ENCODE measurements at places on chromosomes 5 and 9.
A peak's percentile ranks its signal among the peaks of the same experiment; 100 is the strongest.

DNA sequence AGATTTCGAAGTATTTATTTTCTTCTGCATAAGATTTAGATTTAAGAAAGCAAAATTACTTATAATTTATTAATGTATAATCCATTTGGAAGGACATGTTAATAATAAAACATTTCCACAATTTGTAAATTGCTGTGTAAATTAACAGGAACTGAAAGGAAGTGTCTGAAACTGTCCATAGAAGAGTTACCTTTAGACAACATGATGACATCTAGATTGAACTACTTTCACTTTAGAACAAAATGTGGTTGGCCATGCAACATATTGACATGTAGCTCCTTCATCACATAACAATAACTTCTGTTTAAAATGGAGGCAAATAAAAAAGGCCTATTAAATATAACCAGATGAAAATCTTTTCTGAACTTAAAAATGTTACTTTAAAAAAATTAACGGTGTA, 1849.5 kb upstream of the ACO1 start:
- DNase-seq: no peak

DNA sequence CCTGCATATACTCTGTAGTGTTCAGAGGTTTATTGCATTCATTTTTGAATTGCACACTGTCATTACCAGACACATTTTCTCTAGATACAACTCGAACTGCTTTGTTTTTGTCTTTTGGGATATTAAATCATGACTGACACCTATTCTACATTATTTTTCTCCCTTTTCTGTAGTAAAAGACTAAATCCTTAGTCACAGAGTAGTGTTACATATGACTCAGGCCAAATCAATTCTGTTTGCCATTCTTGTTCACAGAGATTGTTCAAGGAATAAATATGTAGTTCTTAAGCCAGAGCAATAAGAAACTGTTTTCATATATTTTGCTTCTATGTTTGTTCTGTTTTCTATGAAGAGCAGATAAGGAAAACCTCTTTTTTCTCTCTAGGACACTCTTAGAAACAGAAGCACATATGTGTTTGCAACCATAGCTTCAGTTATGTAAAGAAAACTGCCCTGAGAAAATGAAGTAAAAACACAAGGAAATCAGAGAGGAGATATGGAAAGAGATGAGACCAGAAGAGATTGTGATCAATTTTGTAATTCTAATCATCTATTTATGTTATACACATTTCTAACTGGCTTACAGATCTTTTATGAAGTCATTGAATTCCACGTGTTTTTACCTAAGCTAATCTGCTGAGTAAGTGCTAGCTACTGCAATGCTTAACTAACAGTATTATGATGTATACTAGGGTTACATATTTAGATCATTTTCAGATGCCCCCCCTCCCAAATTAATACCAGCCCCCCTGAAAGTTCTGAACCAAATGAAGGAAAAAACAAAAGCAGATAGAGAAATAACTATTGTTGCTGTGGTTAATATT, 1995.6 kb upstream of the CDH6 start:
- no peak for DNase-seq

- no peak for DNase-seq
These were observed 89.5 kb downstream of the CDH10 start for GRCh38 chr5:24555229-24555628.

DNA sequence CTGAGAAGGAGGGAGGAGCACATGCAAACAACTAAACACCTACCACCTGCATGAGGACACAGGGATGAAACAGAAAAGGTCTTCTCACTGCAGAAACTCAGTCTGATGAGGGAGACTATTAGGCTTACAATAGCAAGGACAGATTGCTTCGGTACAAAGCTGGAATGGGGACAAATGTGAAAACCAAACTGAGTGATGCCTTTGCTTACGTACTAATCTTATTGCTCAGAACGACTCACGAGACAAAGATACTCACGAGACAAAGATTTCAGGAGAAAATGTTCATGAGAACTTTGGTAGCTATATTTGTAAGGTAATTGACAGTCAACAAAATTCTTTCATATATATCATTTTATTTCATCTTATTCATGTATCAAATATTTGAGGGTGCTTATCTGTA, 71.9 kb upstream of the TAF1L start:
- no peak for DNase-seq

- DNase-seq: no peak
These were observed 27.7 kb downstream of the SAR1B start for GRCh38 chr5:134604908-134605307.

- DNase-seq: no peak
These were observed 69.9 kb upstream of the SELENOP start for GRCh38 chr5:42881416-42882117.

- no peak for DNase-seq
These were observed 830.4 kb upstream of the ZNF608 start for GRCh38 chr5:125576822-125577221.

DNA sequence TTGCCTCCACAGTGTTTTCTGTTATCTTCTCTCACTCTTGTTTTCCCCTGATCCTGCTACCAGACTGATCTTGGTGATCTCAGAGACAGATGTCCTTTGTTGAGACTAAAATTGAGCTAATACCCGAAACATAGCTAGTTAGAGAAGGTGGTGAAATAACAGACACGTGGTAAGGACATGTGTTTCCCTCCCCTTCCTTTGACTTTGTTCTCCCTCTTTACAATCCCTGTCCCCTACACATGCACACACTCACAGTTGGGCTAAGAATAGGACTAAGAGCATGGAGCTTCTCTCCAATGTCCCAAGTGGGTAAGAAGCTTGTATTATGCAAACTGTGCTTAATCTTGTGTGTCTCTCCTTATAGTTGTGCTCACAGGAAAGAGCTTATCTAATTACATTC, 1603.0 kb upstream of the C9orf72 start:
- DNase-seq: no peak

DNA sequence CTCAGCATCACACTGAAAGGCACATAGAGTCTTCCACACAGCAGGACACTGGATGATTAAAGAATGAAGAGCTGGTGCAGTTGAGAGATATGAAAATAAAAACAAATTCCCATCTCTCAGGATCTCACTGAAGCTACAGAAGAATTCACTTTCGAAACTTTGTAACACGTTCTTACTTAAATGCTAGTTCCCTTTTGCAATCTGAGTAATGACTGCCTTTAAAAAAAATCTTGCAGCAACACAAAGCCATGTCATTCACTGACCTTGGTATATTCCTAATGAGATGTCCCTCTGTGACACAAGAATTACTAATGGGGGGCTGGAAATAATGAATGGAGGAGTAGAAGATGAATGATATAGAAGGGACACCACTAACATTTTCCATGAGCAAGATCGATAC, 201.8 kb downstream of the GLIS3 start:
- DNase-seq: no peak

DNA sequence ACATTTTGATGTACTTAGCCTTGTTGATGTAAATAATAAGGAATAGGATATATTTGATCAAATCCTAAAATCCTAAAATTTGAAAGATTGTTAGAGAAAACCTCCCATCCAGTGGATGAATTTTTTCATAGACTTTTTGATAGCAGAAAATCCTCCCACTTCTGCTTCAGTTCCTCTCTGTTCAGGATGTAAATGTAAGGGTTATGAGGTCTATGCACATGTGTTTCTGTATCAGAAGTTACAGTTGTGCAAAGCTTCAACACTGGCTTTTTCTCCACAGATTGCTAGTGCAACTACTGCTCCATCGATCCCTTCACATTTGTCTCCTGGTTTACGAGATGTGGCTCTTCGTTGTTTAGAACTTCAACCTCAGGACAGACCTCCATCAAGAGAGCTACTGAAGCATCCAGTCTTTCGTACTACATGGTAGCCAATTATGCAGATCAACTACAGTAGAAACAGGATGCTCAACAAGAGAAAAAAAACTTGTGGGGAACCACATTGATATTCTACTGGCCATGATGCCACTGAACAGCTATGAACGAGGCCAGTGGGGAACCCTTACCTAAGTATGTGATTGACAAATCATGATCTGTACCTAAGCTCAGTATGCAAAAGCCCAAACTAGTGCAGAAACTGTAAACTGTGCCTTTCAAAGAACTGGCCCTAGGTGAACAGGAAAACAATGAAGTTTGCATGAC, 16.0 kb upstream of the SETD9 start:
- no peak for DNase-seq

GRCh38 chr9:129195606-129196005, 17.5 kb upstream of the IER5L start:
- no peak for DNase-seq

DNA sequence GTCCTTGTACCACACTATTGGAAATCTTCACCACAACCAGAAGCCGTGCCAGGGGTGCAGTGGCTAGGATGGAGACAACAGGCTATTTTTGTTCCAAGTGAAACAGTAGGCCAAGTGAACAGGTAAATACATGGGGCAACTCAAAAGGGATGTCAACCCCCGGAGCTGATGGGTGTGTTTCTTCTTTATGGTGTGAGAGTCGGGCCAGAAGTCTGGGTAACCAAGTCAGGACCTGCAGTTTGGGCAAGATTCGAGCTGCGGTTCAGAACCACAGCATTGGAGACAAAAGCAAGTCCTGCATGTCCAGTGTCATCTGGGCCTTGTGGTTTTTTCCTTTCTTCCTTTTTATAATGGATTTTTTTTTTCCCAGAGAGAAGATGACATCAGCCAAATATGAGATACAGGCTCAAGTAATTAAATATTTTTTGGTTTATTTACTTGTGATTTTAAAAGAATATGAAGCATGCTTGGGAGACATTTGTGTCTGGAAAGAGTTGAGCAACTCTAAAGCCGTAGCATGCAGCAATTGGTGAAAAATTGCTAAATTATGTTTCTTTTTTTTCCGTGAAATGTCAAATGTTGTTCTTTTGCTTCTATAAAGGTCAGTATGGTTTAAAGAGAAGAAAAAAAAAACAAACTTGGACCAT, 261.6 kb downstream of the ARRDC3 start:
- DNase-seq: no peak

DNA sequence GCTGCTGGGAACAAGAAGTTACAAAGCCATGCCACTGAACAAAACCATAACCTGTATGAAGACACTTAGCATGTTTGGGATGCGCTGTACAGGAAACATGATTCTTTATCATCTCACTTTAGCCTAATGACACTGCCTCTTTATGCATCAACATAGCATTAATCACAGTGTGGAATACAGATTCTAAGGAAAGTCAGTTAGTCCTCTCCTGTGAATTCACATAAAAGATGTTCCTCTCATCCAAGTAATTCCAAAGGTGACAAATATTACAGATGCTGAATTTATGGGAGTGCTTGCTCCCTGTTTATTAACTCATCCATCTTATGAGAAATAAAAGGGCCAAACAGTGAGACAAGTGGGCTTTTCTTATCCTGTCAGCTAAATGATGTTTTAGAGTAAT, 1677.7 kb downstream of the EFNA5 start:
- no peak for DNase-seq

- peak; percentile 65 for DNase-seq
These were observed 34.7 kb downstream of the SHOC1 start for GRCh38 chr9:111759762-111760639.

DNA sequence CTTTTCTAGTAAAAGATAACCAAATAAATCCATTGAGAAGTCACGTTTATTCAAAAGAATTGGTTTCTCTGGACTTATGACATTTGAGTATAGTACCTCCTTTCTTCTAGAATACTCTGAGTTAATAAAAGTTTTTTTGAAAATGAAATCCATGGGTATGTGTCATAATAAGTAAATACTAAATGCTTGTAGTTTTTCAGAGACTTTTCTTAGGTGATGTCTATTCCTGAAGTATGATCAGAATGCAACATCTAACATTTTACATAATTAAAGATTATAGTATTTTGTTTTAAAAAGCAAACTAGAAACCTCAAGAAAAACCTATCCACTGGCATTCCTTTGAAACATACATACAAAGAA, 63.2 kb downstream of the NFIB start:
- DNase-seq: no peak

- no peak for DNase-seq
These were observed 32.8 kb downstream of the GALNT10 start for GRCh38 chr5:154223320-154223719.

DNA sequence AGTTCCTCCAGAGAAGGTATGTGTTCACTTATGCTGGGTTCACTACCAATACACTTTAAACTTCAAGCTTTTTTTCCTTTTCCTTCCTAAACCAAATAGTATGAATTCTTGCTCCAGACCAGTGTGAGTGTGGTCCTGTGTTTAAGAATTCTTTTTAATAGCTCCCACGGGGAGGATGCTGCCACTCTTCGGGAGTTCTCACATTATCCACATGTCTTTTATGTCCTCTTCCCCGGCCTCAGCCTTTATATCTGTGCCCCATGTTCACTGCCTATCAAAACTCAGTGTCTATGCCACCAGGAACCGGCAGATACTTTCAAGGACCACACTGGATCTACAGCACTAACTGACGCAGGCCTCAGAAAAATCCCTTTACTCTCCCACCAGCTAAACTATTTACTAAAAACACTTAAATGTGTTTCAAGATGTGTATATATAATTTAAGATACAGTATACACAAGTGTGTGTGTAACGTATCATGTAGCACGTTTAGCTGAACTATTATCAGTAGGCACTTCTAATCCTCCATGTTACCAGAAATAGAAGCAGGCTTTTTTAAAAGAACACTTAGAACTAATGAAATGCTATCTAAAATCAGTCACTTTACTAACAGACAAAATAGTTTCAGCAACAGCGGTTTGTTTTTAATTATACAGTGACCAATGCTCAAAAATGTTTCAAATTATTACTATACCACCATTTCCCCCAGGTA, 88.0 kb downstream of the PLPP1 start:
- DNase-seq: no peak
